ENCODE measurements at places on chromosomes 1 and 21.

- DNase-seq = no peak
Measured at GRCh38 chr1:12341667-12342066, 111.8 kb downstream of the VPS13D start.

DNA sequence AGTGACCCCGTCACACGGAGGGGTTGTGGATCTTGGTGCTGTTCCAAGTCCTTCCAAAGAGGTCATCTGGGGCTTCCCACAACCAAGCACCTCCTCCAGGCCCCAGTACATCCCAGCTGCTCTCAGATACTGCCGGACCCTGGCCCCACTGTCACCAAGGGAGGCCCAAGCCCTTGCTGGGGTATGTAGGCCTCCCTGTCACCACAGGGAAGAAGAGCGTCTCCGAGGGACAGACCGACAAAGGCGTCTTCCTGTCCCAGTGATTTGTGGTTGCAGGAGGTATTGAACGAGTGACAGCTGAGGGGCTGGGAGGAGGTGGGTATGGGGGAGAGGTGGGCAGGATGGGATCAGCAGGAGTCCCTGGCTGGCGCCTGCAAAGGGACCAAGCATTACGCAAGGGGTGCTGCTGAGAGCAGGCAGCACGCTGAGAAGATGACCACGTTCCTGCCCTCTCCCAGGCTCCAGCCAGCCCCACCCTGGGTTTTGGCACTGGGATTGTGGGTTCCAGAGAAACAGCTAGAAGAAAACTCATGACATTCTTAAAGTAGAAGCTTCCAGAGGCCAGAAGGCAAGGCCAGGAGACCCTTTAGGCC is 29.7 kb downstream of the LRP8 start:
- no peak for DNase-seq

GRCh38 chr1:174964261-174964971 is 35.3 kb upstream of the CACYBP start:
- DNase-seq = no peak

GRCh38 chr1:76668046-76668445 is 199.2 kb upstream of the ST6GALNAC5 start:
- no peak for DNase-seq

DNA sequence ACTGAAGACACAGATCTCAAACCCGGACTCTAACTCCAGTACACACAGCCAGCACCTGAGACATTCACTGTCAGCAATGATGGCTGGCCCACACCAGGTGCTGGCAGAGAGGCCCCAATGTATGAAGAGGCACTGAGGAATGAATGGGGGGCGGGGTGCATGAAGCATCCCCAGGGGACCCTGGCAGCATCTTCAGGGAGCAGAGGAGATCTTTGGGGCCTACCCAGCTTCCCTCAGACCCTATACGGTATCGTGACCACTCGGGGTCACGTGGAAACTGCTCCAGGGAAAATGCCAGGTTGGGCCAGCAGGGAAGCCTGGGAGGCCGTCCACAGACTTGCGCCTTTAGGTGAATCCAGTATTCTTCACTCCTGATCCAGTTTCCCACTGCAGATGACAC is 84.3 kb downstream of the NPHP4 start:
- no peak for DNase-seq

DNA sequence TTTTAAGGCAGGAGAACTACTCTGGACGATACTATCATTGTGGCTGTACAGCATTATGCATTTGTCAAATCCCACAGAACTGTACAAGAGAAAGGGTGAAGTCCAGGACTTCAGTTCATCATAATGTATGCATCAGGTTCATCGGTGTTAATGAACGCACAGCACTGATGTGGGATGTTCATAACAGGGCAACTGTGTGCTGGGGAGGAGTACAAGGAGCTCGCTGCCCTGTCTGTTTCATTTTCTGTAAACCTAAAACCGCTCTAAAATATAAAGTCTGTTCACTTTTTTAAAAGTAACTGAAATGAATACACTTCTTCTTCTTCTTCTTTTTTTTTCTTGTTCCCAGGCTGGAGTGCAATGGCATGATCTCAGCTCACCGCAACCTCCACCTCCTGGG is 25.0 kb downstream of the TMPRSS2 start:
- no peak for DNase-seq

- DNase-seq = no peak
Measured at GRCh38 chr1:61160526-61160925, 78.2 kb downstream of the NFIA start.

DNA sequence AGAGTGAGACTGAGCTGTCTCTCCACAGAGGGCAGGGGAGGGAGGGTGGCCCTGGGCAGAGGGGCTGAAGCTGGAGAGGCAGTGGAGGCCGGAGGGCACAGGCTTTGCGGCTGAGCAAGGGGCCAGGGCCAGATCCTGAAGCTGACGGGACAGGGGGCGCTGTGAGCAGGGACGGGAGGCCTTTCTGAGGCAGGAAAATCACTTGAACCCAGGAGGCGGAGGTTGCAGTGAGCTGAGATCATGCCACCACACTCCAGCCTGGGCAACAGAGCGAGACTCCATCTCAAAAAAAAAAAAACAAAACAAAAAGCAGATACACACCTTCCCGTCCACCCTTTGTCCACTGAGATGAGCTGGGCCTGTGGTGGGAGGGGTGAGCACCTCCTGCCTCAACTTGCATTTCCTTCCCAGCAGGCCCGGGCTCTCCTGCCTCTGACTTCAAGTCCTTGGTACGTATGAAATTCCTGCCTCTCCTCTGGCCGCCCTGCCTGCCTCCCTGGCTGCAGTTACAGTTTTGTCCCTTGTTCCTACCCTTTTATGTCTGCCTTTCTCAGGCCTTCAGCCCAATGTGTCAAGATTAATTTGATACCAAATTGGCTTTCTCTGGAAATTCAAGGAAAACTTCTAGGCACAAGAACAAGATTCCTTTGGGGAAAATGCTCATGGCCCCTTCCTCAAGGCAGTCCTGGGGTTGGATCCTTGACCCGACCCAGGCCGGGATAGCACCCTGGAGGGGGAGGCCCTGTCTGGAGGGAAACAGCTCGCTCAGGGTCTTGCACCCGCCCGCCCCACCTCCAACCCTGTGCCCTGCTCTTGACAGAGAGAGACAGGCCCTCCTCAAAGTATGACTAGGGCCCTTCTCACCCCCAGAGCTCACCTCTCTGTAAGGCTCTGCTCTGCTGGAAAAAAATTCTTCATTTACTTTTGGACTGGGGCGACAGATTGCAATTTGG is 11.2 kb upstream of the ADAMTSL4 start:
- DNase-seq = no peak

DNA sequence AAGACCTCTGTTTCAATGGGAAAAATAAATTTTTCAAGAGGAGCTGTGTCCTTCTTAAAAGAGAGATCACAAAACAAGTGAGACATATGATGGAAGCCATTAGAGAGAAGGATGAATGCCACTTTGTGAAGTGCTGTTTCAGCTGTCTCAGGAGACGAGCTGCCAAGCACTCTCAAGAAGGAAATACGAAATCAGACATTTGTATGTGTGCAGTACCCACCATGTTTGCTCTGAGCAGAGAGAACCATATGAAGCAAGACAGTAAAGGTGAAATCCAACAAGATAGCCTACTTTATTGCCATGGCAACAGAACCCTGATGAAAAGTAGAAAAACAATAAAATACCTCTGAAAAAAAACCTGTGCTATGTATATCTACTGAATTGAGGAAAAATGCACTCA is 168.1 kb downstream of the AMY1C start:
- no peak for DNase-seq

DNA sequence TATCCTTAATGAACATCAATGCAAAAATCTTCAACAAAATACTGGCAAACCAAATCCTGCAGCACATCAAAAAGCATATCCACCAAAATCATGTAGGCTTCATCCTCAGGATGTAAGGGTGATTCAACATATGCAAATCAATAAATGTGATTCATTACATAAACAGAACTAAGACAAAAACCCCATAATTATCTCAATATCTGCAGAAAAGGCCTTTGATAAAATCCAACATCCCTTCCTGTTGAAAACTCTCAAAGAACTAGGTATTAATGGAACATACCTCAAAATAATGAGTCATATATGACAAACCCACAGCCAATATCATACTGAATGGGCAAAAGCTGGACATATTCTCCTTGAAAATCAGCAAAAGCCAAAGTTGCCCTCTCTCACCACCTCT is 54.6 kb upstream of the DEPDC1 start:
- DNase-seq = no peak

DNA sequence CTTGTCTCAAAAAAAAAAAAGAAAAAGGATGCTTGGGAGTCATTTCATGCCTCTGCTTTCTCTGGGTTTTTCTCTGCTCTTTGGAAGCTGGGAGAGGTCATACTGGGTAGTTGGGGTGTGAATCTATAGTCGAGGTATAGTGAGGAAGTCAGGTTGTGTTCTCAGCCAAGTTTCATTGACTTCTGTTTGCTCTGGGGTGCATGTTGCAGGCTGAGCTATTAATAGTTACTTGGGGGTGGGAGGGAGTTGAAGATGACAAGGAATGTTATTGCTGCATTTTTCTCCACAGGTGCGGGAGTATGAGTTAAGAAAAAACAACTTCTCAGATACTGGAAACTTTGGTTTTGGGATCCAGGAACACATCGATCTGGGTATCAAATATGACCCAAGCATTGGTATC is 2.8 kb downstream of the RPL11 start:
- no peak for DNase-seq

GRCh38 chr1:204760350-204760749 is 74.8 kb upstream of the LRRN2 start:
- DNase-seq = no peak

DNA sequence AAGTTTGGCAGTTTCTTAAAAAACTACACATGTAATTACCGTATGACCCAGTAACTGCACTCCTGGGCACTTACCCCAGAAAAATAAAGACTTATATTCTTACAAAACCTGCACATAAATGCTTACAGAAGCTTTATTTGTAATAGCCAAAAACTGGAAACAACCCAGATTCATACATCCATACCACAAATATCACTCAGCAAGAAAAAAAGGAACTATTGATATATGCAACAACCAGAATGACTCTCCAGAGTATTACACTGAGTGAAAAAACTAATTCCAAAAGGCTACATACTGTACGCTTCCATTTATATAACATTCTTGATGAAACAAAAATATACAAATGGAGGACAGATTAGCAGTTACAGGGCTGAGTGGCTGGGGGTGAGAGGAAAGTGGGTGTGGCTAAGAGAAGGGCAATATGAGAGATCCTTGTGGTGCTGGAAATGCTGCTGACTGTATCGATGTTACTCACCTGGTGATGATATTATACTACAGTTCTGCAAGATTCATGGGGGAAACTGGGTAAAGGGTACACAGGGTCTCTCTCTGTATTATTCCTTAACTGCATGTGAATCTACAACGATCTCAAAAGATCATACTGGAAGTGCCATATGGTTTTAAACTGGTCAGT is 96.0 kb upstream of the GNG4 start:
- no peak for DNase-seq

DNA sequence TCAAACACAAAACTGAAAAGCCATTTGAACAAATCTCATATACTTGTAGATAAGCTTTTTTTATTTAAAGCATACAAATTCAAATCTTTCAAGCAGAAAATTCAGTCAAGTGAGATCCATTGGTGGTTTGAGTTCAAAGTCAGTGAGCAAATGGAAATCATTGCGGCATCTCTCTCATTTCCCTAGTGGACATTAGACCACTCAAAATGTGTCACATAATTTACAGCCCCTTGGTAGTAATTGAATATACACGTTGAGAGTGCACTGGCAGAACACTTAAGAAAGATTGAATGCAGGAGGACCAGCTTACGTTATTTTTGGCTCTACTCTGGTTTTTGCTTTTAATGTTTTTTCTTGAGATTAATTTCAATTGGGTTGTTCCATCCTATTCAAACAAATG is 633.7 kb downstream of the USP25 start:
- DNase-seq = no peak

DNA sequence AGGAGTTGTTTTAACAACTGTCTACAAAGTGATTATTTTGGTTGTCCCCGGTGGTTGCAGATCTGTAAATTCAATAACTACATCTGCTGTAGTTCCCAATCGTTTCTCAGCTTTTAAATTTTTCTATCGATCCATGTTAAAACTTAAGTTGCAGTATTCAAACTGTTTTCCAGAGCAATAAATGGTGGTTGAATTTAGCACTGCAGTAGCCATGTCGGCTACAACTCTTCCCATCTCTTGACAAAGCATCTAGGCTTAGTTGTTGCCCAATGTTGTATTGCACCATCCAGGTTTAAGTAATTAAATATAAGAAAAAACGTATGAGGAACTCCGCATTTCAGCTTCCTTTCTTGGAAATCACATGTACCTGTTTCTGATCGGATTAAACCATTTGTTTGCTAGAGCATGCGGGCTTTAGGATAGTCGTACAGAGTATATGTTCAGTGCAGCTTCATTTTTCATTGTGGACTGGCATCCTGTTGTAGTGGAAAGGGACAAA is 996 bp downstream of the CNIH4 start:
- DNase-seq = peak; percentile 43

DNA sequence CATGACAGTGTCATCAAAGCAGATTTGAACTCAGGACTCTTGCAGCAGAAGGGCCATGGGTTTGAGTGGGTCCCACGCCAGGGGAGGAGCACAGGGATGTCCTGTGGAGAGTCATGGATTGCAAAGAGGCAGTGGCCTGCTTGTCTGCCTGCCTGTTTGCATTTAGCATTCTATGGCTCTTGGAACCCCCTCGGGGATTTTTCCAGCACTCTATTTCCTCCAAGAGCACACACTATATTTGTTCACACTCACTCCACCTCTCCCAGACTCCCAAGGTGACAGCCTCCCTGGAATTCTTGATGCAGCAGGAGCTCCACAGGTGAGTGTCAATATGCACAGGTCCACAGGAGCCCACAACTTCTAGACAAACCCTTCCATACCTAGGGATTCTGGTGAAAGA is 73.1 kb upstream of the LRRN2 start:
- DNase-seq = no peak

DNA sequence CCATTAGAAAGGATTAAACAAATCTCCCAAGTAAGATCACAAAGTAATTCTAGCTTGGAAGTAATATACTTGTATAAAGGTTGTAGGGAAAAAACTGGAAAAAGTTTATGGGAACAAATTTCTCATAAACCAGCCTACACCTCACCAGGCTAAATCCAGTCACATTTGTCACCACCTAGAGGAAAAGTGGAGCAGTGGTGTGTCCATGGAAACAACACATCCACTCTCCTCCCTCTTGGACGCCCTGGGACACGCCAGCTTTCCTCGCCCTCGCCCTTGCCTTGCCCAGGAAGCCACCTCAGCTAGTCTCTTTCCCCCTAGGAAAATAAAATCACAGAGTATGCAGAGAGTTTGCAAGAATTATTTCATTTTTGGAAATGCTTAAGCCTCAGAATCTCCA is 2.2 kb downstream of the PALMD start:
- DNase-seq = peak; percentile 65

GRCh38 chr1:229102741-229103391 is 168.0 kb upstream of the RAB4A start:
- DNase-seq = no peak

All from HEK293T (cell line).